ENCODE measurements at places on chromosomes 1 and 21. TPM values are rescaled to one million over a fixed set of nuclear protein-coding genes. Genes with fewer than 3 reads are reported as not detected.

CFHR1 gene
- polyA plus RNA-seq: not detected

CNIH3 gene
- 0.70 TPM for polyA plus RNA-seq

TNFSF4 gene
- 0.22 TPM for polyA plus RNA-seq

RGS8 gene
- polyA plus RNA-seq: 0.01 TPM

IQGAP3 gene
- 0.89 TPM for polyA plus RNA-seq

VWA5B1 gene
- 0.01 TPM for polyA plus RNA-seq

NPR1 gene
- polyA plus RNA-seq: 18.1 TPM

GRCh38 chr1:40692429-40692895 lies 958 bp downstream of the NFYC start:
- peak; percentile 51 for DNase-seq

- no peak for DNase-seq
These were observed 217.4 kb upstream of the KIAA0040 start for GRCh38 chr1:175409938-175410337.

DNA sequence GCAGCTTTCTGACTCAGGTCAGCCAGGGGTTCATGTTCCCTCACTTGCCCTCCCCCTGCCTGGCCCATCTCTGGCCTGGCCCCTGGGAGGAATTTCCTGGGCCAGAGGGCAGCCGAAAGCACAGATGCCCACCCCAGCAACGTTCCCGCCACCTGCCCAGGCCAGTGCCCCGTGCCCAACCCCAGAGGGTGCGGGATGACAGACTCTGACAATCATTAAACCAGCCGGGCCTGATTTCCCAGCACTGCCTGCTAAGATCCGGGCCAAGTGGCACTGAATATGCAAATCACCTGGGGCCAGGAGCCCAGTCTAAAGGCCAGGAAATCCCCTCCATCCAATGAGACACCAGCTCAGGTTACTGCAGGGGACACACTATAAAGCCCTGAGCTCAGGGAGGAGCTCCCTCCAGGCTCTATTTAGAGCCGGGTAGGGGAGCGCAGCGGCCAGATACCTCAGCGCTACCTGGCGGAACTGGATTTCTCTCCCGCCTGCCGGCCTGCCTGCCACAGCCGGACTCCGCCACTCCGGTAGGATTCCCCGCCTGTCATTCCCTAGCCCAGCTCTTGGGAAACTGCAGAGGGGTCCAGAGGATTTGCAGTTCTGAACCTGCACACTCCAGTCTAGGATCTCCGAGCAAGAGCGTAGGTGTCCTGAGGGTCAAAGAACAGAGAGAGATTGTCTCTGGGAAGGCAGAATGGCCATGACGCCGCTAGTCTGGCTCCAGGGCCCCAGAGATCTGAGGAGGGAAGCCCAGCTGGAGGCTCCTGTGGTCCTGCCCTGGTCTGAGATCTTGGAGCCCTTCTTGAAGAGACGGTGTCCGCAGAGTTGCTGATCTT lies at the start of gene ELF3:
ELF3 (plus strand) TSS at position 408 of the 836 bp plus-strand sequence. CDS start 550 bp downstream, outside the sequence.
- peak; percentile 98 for DNase-seq

GRCh38 chr1:9817734-9818133 lies 6.0 kb downstream of the CLSTN1 start:
- DNase-seq: no peak

GRCh38 chr1:179034720-179035119 lies 9.0 kb downstream of the FAM20B start:
- DNase-seq: no peak

DNA sequence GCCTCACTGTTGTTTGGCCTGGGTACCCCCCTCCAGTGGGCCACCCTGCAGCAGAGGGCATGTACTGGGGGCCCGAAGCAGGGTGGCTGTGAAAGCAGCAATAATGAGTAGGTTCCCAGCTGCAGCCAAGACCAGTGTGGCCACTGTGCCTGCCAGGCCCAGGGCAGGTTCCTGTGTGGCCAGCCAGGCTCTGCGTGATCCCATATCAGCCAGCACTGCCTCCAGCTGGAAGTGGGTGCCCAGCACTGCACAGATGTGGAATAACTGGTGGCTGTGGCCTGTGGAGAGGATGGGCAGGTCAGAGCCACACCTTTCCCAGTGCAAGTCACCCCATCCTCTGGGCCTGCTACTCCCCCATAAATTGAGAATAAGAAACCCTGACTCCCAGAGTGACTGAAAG lies 2.1 kb downstream of the BGLAP start:
- no peak for DNase-seq

DNA sequence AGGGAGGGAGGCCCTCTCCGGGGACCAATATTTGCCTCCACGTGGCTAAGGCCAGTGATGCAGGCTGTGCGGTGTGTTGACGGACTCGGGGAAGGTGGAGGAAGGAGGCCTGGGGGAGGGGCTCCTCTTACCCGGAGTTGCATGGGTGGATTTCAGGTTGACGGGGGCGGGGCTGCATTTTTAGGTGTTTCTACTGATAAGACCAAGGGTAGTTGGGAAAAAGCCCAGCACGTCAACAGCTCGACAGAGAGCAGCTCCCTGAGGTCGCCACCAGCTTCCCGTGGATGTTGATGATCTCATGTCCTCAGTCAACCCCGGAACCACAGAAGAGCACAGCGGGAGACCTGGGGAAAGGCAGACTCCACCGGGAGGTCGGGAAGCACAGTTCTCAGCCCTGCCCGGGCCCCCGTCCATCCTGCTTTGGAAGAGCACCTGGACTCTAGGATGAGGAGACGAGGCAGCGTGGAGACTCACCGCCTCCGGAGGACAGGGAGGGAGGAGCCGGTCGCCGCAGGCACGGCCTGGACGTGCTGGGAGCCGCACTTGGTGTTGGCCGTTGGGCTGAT lies 32.9 kb upstream of the COL6A1 start:
- no peak for DNase-seq

- peak; percentile 29 for DNase-seq
These were observed 101.8 kb downstream of the NFIA start for GRCh38 chr1:61184040-61184713.

DNA sequence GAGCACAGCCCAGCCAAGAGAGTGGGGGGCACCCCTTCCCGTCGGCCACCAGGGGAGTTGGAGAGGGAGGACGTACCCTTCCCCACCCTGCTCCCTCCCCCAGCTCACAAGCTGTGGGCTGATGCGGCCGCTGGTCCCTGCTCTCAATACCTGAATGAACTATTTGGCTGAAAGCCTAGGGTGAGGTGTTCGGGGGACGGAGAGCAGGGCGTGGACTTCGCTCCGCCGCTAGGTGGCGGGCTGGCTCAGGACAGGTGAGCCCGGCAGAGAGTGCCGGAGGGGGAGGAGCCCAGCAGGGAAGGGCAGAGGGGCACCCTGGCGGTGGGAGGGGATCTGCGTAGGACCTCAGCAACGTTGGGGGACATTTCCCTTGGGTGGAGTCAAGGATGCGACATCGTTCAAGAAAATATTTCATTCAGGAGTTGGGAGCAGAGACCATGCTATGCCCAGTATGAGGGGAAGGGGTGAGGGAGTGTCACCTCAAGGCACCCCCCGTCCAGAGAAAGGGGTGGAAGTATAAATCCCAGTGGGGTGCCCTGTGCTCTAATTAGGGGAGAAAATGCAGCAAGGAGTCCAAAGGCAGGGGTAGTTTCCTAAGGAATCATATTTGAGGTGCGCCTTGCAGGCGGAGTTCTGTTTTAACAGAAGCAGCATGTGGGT lies 12.0 kb upstream of the RHBG start:
- peak; percentile 81 for DNase-seq

- DNase-seq: no peak
These were observed 32.2 kb upstream of the MPZL1 start for GRCh38 chr1:167689567-167689920.

DNA sequence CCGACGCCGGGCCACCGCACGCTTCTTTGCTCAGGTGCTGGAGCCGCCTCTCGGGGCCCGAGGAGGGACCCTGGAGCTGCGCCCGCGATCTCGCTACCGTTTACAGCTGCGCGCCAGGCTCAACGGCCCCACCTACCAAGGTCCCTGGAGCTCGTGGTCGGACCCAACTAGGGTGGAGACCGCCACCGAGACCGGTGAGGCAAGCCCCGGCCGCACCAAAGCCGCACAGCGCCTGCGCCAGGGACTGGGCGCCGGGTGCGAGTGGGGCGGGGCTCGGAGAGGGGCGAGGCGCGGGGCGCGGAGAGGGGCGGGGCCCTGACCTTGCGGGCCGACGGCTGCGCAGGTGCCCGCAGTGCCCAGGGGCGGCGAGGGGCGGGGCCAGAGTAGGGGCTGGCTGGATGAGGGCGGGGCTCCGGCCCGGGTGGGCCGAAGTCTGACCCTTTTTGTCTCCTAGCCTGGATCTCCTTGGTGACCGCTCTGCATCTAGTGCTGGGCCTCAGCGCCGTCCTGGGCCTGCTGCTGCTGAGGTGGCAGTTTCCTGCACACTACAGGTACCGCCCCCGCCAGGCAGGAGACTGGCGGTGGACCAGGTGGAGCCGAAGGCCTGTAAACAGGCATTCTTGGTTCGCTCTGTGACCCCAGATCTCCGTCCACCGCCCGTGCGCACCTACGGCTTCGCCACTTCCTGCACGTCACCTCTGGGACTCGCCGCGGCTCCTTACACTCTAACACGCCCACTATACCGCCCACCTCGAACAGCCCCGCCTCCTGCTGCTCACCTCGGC lies 9.8 kb upstream of the CDC20 start:
- DNase-seq: peak; percentile 93

Measured in small intestine (tissue), 16 donors.